MCF 10A (cell line): ENCODE measurements at places on chromosomes 16 and 17. TPM values are rescaled to one million over a fixed set of nuclear protein-coding genes. Genes with fewer than 3 reads are reported as not detected.

GRCh38 chr16:10485698-10486382 is 94.6 kb downstream of the EMP2 start:
- no peak for DNase-seq

DNA sequence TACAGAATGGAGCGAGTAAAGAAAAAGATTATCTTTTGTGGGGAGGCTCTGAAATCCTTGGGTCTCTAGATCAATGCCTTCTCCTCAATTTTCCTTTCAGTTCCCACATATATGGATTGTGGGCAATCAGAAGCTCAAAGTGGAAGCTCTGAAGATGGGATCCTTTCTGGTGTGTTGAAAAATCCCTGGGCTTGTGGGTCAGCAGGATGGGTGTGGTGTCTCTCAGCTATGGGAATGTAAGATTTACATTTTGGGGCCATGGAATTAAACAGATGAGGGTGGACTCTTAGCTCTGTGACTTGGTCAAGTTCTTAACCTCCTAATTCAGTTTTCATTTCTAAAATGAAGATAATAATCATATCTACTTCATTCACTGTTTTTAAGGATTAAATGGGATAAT is 231.9 kb upstream of the CA10 start:
- no peak for DNase-seq

DNA sequence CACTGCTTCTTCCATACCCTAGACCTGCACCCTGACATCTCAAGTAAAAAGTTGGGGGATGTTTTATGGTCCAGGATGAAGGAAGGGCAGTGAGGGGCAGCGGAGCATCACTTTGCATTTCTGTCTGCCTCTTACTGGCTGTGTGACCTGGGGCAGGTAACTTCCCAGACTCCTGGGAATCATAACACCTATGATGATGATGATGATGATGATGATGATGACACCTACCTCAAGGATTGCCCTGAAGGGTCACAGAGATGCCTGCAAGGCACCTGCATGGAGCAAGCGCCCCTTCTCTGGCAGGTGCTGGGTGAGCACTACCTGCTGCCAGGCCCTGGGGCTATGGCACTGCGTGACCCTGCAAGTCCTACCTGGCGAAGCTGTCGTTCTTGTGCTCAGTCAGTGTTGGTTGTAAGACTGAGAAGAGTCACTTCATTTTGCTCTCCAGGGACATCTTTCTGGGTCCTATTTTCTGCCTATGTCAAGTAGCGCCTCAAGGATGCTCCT is 46.2 kb upstream of the STH start:
- no peak for DNase-seq

GRCh38 chr17:73126716-73127473 is 34.4 kb upstream of the SLC39A11 start:
- DNase-seq = no peak

GRCh38 chr16:88785106-88785924 is at the start of gene PIEZO1:
Gene PIEZO1, minus strand, starts transcription at chr16:88785220. Its CDS starts 256 bp downstream, at chr16:88784964.
- DNase-seq = peak; percentile 55

TEDC2 gene
- 3.5 and 6.9 TPM in 2 replicates for total RNA-seq
